ENCODE measurements at places on chromosomes 2 and 18. TPM values are rescaled to one million over a fixed set of nuclear protein-coding genes. Genes with fewer than 3 reads are reported as not detected.

Gene MFSD6
- total RNA-seq = 13.6 TPM

Gene RNU2-63P
- total RNA-seq = not detected

Gene CGREF1
- total RNA-seq = 6.8 TPM

Gene ESPNL
- total RNA-seq = 9.8 TPM

Gene PCARE
- total RNA-seq = not detected

Gene ACMSD
- total RNA-seq = not detected

- no peak for DNase-seq
These were observed 43.5 kb downstream of the ASAP2 start for GRCh38 chr2:9250091-9250490.

GRCh38 chr2:66318009-66318561, 116.8 kb upstream of the MEIS1 start:
- no peak for DNase-seq

DNA sequence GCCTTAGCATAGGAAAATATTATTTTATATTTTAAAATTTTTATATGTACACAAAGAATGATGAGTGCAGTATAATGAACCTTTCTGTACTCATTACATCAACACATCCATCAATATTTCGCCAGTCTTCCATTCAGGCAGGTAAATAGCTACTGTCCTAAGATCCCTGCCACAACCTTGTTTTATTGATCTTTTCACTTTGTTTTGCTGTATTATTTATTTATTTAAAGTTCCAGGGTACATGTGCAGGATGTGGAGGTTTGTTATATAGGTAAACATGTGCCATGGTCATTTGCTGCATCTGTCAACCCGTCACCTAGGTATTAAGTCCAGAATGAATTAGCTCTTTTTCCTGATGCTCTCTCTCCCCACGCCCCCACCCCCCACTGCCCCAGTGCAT, 64.6 kb downstream of the INHBB start:
- no peak for DNase-seq

GRCh38 chr2:47034973-47035609, 119.5 kb upstream of the MCFD2 start:
- peak; percentile 27 for DNase-seq

GRCh38 chr2:218720048-218721041, 9.7 kb downstream of the TTLL4 start:
- DNase-seq = no peak

DNA sequence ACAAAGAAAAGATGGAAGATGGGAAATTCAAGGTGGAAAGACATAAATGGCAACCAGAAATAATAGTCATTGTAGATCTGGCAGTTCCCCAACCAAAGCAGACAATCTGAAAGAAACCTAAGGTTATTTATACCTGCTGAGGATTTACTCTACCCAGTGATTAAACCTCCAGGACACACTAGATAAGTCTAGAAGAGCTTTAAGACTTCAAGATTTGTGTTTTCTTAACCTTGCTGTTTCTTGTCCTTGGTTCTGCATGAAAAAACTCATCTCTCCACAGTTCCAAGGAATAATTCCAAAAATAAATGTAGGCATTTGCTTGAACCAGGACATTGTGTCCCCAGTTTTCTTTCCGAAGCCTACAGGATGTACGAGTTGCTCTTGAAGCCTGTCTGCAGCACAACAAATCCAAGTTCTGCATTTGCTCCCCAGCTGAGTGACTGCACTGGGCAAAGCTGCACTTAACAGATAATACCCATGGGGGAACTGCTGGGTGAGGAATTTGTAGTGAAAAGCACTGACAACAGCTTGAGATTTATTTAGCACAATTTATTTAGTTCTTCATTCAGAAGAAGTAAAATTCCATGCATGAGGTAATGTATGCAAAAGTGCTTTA, 19.8 kb downstream of the DTNA start:
- DNase-seq = no peak

DNA sequence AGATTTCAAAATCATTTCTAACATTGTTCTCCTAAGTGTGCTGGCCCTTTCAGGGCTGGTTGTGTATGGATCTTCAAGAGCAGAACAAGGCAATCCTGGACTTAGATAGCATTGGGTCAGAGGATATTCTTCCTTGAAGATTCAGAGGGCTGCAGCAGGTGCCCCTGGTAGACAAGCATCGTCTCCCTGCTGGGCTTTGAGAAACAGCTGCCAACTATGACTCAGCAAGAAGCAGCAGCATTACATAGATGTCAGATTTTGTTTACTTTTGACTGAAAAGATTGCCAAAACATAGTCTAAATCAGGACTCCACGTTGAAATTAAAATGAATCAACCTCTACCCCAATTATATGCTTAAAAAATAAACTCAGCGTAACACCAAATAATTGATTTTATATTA, 618.8 kb downstream of the SOCS6 start:
- DNase-seq = no peak

- DNase-seq = no peak
These were observed 160.0 kb downstream of the PHLPP1 start for GRCh38 chr18:62875323-62875722.

DNA sequence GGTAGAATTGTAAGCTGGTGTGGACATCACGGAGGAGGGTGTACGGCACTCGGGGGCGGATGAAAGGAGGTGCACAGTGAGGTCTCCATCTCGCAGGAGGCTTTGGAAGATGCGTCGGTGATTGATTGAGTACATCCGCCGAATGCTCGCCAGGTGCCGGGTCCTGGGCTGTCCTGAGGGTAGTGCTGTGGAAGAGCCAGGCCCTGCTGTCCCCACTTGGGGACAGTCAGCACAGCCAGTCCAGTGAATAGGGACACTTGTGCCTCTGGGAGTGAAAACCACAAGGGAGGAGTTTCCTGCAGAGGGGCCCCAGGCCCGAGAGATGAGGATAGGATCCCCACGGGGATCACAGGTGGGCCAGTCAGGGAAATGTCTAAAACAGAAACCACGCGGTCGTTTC, 28.1 kb downstream of the MLPH start:
- no peak for DNase-seq

DNA sequence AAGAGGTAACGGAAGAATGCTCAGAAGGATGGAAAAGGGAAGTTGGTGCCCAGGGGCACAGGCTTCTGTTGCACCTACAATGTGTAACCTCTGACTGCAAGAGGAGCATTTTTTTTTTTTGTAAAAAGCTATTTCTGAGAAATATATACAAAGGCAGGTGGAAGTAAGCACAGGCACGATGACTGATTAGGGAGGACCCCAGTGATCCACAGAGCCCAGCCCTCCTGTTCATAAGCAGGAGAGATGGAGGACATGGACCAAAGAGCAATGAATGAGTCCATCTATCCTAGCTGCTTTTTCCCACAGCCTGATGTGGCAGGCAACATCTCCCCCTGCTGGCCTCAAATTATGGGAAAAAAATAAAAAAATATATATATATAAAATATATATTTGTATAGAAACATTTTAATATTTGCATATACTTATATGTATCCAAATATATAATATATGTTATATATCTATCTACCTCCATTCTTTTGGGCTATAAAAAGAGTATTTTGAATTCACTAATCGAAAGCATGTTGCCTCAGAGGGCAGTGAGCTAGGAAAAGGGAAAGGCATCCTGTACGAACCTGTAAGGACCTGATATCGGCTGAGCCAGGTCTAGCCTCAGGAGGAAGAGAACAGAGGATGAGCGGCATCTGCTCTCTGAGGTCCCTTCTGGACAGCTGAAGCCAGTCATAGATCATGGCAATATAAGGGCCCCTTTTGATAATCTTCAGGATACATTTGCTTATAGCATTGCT, 166.0 kb upstream of the STK17B start:
- peak; percentile 62 for DNase-seq

DNA sequence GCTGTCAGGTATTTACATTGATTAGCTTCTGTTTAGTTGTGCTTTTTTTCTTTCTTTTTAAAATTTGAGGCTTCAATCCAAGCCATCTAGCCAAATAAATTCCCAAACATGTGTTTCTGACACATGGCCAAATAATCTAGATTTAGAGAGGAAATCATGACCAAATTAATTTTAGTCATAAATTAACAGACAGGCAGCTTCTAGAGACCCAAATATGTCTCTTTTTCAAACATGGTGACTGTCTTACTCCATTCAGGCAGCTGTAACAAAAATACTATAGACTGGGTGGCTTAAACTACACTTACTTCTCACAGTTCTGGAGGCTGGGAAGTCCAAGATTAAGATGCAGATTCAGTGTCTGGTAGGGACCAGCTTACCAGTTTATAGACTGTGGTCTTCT, 23.2 kb upstream of the NAB1 start:
- no peak for DNase-seq

GRCh38 chr2:214079032-214079431, 331.8 kb upstream of the VWC2L start:
- DNase-seq = no peak

- no peak for DNase-seq
These were observed 19.8 kb upstream of the HNRNPA3 start for GRCh38 chr2:177192788-177193187.

GRCh38 chr2:62627667-62628066, 77.8 kb upstream of the EHBP1 start:
- no peak for DNase-seq

DNA sequence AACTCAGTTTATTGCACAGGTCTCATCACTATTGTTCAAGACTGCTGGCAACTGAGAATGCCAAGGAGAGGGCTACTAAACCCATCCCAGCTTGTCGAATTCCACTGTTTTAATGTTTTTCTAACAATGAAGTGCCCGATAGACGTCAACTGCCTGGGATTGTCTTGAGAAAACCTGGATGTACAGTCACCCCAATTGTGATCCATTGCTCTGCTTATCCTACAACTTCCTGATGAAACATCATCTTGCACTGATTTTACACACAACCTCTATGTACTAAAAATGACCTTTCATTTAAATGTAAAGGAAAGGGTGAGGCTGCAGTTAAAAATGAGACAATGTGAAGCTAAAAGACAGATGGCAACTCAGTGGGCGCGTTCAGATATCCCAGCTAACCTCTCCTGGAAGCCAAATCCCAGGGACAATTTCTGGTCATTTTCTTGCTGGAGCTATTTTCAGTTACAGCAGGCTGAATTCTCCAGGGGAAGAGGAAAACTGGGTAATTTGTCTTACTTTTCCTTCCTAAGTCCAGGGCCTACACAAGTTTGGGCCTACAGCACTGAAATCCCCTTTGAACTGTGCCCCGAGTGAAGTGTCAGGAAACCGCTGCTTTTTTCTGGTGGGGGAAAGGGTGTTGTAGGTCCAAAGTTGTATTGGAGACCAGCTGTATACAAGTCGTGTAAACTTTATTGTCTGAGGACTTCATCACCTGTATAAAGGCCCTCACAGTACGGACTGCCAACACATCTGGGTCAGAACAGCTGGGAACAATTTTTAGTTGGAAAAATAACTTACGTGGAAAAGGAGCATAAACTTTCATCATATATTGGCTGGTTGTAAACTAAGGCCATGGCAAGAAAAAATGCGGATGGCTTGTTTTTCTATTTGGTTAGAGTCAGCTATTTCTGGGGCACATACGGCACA, 68.9 kb upstream of the LTBP1 start:
- no peak for DNase-seq

GRCh38 chr2:168560817-168561499, 104.9 kb downstream of the CERS6 start:
- no peak for DNase-seq

GRCh38 chr2:133204421-133204820, 363.8 kb downstream of the NCKAP5 start:
- DNase-seq = no peak

DNA sequence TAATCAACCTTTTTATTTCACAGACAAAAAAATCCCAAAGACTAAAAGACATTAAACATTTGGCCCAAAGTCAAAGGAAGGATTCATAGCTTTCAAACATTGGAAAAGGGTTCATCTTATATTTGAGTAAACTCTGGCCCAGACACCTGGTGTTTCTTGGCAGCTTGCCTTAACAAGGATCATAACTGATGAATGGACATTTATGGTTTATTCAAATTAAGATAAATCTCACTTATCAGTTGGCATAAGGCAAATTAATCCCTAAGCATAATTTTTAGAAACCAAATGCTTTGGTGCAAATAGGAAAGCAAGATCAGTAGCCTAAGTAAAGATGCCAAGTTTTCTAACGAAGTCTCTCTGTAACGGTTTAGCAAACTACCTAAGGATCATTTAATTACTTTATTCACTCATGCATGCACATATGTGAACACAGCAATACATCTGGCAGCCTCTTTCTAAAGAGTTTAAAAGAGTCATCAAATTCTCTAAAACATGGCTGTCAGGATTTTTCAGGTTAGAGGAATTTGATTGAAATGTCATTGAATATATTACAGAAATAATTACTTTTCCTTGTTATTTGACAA, 323.4 kb upstream of the RBMS1 start:
- no peak for DNase-seq

- DNase-seq = no peak
These were observed 70.1 kb downstream of the TSHZ1 start for GRCh38 chr18:75280427-75281280.

GRCh38 chr2:45721150-45721549, 69.7 kb downstream of the PRKCE start:
- peak; percentile 17 for DNase-seq

DNA sequence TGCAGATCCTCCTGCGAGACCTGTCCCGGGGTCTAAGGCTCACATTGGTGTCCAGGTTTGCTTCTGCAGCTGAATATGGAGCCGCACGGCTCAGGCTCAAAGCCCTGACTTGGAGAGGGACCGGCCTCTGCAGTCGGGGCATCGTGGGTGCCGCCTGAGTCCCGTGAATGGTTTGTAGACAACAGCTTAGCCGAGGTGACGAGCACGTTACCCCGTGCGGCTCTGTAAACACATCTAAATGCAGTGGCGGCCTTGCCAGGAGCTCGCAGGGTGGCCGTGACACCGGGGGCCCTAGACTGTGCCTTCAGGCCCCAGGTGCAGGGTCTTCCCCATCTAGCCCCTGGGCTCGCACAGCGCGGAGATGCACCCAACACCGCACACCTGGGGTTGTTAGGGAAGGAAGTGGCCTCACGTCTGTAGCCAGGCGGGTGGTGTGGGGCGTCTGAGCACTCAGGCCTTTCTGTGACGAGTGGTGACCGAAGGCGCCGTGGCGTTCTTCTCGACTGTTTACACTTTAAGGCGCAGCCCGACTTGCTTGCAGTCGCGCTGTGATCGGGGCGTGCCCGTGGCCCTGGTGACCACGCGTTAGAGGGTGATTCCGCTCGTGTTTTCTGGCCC, 91.6 kb downstream of the NFATC1 start:
- peak; percentile 85 for DNase-seq

- no peak for DNase-seq
These were observed 131.1 kb downstream of the CDH2 start for GRCh38 chr18:28045880-28046279.

GRCh38 chr2:181076658-181077057, 96.3 kb downstream of the UBE2E3 start:
- DNase-seq = no peak

DNA sequence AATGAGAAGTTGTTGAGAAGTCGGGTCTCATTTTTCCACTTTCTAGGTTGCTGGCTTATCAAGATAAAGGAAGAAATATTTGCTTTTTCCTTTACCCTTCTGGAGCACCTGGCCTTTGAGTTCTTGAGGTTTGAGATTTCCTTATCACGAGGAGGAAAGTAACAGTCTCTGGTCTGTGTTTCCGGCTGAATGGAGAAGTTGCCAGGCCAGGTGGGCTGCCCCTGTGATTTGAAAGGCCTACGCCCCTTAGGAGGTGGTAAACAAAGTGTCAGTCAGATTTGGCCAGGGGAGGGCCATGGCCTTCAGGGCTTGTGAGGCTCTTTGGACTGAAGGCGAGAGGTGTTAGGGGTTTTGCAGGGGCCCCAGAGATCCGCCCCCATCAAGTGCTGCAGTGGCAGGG, 156.7 kb upstream of the HAAO start:
- no peak for DNase-seq

Data from osteoblast (primary cell).